NCI-H187 (cell line): ENCODE measurements at places on chromosomes 6 and 20.

DNA sequence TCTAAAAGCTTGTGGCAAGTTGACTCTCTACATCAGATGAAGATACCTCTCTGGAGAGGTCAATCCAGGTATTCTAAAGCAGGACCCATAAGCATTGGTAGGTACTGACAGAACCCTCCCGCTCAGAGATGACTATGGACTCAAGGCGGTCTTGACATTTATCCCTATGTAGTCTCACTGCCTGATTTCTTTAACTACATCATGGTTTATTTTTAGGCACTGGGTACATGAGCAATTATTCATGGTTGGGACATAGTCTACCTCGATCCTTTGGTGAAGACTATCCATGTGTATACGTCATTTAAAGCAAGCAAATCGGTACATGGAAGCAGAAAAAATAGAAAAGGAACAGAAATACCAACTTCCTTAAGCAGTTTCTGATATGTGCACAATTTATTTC, 136.2 kb upstream of the TAB2 start:
- DNase-seq = no peak

- peak; percentile 79 for DNase-seq
Measured at GRCh38 chr6:33878562-33878961, 74.8 kb upstream of the MLN start.

DNA sequence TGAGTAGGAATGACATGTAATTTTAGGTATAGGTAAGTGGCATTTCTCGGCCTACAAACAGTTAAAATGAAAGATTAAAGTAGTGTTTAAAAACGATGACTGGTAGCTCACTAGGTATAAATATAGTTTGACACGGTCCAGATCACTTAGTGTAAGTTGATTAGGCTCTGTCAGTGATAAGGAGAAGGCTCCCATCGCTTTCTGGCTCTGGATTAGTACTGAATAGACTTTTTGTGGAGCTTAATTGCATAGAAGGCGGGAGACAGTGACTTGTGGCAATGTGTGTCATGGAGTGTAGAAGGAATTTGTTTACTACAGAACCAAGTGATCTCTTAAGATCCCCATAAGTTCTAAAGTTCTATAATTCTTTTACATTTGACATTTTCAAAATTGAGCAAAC, 6.7 kb downstream of the PYGB start:
- no peak for DNase-seq

DNA sequence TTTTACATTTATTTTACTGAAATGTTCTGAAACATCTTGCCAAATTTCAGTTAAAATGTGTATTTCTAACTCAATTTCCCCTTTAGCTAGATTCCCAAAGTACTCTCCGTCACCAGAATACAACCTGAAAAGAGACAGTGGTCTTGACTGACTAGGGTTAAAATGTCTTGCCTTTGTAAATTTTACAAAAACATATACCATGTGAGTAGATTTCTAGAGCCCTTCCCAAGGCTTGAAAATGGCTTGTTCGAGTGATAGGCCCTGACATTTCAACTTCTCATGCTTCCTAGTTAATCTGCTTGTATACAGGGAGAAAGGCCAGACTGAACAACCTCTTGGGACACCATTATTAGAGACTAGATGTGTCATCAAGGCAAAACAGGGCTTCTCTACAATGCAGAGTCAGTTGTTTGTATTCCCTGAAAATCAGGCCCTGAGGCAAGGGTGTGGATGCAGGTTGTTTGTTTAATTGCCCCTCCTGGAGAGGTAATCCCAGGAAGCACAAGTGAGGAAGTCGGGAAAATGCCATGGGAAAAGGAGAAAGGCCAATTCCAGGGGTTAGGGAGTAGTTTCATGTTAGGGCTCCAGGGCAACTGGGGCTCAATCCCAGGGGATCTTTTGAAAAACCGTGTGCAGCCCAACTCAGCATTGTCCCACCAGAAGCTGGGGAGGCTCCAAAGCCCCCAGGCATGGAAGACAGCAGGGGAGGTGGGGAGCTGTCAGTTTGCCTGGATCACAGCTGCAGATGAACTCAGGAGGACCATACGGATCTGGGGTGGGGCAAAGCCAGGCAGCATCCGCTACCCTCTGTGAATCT, 11.6 kb upstream of the TFB1M start:
- DNase-seq = no peak

DNA sequence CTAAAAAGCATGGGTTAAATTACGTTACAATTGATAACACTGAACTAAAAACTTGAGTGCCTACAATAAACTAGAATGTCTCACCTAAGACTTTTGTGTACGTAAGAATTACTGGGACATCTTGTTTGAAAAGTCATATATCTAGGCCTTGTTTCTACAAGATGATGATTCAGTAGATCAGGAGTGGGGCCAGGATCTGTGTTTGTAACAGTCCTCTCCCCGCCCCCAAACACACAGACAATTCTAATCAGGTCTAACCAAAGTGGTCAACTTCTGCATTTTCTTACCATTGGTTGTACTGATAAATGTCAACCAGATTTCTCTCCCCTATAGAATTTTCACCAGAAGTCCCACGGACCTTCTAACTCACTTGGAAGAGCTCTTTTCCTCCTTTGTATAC, 56.9 kb downstream of the RAMACL start:
- DNase-seq = no peak

DNA sequence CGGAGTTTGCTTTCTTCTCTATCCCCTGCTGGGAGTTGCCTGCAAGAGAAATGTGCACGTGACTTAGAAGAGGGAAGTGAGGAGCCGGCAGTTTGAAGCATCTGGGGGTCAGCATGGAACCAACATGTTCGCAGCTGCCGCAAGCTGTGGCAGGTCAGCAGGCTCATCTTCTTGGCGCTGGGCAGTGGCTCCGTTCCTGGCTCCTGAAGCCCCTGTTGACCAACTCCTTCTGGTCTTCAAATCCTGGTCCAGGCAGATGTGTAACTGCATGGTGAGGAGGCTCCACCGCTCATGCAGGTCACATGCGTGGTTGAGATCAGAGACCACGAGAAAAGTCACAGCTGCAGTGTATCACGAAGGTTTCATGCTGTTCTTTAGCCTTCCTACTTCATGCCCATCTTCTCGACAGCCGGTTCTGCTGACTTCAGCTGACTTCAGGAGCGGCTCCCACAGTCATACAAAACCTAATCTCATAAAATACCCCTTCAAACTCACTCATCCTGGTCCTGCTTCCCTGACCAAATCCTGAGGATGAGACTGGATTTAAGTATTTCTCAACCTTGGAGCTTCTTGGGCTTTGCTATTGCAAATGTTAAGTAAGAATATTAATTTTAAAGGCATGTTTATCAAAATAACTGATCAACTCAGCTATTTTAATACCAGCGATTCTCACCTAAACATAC, 44.9 kb upstream of the BCAS1 start:
- no peak for DNase-seq

GRCh38 chr20:17932396-17932795, 36.2 kb downstream of the SNX5 start:
- no peak for DNase-seq

DNA sequence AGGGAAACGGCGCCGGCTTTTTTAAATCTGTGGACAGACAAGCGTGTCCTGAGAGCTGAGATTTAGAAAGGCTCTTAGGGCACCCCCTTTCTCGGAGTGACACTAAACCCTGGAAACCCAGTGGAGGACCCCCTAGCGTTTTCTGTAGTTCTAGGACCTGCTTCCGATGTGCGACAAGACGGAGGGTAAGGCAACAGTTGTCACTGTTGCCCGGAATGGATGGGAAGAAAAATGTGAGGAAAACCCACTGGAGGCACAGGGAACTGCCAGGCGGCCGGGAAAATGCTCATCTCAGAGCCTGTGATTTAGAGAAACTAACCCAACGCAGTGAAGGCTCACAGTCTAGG, 551 bp upstream of the ATP5F1E start:
- no peak for DNase-seq

DNA sequence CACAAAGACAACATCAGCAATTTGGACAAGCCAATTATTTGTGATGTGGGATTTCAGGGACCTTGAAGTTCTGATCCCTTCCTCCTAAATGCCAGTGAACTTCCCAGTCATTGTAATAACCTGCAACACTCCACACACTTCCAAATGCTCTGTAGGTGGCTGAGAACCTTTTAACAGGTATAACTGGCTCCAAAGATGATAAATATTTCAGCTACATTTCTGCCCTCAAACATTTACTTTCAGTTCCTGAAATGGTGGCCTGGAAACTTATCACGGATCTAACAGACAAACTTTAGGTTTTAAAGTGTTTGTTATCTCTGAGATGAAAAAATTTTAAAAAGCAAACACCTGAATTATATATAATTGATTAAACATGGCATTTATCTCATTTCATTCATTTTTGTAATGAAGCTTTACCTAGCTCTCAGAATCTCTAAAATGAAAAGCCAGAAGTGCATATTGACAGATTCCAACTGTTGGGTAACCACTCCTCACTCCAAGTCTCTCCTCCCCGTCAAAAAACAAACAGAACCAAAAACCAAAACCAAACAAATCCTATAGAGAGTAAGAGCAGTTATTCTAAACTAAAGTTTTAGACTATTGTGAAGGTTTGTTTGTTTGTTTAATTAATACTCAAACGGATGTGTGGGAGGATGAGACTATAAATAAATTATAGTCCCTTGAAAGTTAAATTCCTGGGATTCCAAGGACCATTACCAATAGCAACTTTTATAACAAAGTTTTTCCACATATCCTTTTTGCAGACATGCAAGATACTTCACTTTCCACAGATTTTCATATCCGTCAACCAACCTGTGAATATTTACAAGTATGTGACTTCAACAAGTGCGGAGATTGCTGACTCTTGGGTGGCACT, 12.4 kb upstream of the KIAA0408 start:
- DNase-seq = no peak

- no peak for DNase-seq
Measured at GRCh38 chr6:109739686-109740085, 48.6 kb downstream of the FIG4 start.
